ENCODE measurements at places on chromosomes 3 and 15. TPM values are rescaled to one million over a fixed set of nuclear protein-coding genes. Genes with fewer than 3 reads are reported as not detected.

CHRNA7 gene
- total RNA-seq, result 2.7 TPM

GRCh38 chr15:70856177-70856883, 2.4 kb upstream of the LARP6 start:
- DNase-seq, result no peak

GRCh38 chr15:39127925-39128617, 452.8 kb upstream of the THBS1 start:
- peak; percentile 98 for DNase-seq

DNA sequence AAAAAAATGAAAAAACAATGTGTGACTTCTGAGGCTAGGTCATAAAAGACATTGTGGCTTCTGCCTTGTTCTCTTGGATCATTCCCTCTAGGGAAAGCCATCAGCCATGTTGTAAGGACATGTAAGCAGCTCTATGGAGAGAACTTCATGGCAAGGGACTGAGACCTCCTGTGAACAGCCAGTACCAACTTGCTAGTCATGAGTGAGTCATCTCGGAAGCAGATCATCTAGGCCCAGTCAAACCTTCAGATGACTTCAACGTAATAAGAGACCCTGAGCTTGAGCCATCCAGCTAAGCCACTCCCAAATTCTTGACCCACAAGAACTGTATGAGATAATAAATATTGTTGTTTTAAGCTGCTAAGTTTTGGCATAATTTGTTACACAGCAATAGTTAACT, 4.9 kb downstream of the MON1A start:
- DNase-seq, result peak; percentile 23

- peak; percentile 93 for DNase-seq
Measured at GRCh38 chr3:149480326-149481017, 6.0 kb downstream of the TM4SF4 start.

GRCh38 chr3:186643493-186643892, 3.3 kb downstream of the FETUB start:
- DNase-seq, result no peak

GRCh38 chr3:195889870-195890295, 18.5 kb downstream of the TNK2 start:
- DNase-seq, result no peak

DNA sequence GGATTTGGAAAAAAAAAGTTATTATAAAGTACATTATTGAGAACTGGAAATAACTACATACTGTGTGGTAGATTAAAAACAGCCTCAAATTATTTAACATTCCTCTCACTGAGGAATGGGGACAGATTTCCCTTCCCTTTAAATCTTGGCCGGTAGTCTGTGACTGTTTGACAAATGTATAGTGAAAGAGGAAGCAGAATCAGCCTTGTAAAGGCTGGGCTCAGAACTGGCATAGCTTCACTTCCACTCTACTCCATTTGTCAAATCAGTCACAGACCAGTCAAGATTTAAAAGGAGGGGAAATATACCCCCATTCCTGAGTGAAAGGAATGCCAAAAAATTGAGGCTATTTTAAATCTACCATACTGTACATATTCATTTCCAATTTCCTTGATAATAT, 18.2 kb upstream of the B4GALT4 start:
- no peak for DNase-seq

DNA sequence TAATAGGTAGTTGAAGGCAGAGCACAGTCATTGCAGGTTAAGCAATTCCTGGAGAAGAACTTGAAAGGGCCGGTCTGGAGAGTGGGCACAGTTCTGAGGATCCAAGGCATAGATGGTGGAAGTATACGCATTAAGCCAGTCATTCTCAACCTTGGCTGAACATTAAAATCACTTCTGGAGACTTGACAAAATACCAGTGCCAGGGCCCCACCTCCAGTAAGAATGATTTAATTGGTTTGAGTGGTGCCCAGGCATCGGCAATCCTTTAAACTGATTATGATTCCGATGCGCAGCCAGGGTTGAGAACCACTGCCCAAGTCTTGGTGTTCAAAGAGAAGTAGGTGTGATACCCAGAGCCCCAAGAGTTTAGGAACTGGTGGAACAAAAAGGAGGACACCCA, 6.9 kb upstream of the HOMER2 start:
- no peak for DNase-seq

DNA sequence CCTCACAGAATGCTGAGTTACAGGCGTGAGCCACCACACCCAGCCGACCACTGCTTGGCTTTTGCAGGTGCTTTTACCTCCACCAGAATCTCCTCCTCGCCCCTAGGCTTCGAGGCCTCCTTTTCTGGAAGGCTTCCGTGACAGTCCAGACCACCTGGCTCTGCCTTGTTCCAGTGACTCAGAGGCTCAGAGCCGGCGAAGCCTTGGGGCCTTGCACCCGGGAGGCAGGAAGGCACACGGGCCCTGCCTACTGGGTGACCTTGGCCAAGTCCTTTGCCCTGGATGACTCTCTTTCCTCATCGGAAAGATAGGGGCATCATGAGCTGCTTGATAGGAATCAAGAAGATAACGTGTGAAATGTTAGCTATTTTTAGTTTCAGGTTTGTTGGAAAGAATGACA, 31.3 kb upstream of the FURIN start:
- no peak for DNase-seq

- DNase-seq, result no peak
Measured at GRCh38 chr15:84781495-84781894, 33.1 kb downstream of the ZNF592 start.

DNA sequence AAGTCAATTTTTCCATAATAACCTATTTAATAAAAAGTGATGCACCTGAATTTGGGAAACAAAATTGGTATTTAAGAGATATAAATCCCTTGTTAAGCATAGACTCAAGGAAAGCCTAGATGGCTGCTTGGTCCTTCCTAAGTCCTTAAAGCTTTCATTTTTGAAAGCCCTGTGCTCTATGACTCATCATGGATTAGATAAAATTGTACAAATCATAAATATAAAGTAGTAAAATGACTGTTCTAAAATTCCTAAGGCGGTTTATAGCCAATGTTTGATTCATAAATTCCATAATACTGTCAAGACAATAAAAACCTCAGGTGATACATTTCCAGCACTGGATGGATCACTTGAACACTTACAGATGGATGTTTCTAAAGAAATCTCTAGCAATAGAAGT, 730.8 kb upstream of the EPHA6 start:
- no peak for DNase-seq

GRCh38 chr3:109923431-109923830, 586.1 kb upstream of the DPPA4 start:
- no peak for DNase-seq

SNURF gene
- 9.4 TPM for total RNA-seq

- no peak for DNase-seq
Measured at GRCh38 chr3:177523872-177524438, 326.7 kb upstream of the TBL1XR1 start.

DNA sequence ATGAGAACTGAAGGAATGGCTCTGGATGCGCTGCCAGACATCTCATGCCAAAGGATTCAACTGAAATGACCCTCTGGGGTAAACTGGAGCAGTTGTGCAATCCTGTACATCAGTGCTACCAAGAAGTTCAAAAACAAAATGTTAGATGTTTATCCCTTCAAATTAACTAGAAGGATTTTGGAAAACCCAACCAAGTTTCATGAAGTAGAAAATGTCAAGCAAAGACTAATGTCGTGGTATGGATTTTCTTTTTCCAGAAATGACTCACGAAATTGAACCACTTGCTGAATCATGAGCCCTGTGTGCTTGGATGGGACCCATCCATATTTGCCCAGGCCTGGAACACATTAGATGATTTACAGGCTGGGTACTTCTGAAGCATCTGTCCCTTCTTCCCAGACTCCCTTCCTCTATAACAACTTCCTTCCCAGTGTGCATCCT, 101.6 kb downstream of the LRTM1 start:
- DNase-seq, result no peak

CCR9 gene
- total RNA-seq, result not detected

- no peak for DNase-seq
Measured at GRCh38 chr3:21944251-21944650, 193.2 kb upstream of the ZNF385D start.

DNA sequence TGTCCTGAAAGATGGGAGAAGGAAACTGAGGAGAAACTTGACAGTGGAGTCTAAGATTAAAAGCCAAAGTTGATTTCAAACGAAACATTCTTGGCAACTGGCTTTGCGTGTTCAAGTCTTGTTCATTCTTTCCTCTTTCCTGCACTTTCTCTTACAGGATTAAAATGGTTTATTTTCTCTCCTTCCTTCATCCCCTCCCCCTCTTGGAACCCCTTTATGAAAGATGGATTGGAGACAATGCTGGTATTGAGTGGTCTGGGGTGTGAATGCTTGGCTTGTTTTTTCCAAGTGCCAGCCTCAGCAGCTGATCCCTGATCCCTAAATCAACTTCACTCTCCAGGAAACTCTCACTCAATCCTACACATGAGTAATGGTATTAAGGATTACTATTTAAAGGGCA, 703 bp upstream of the LSAMP start:
- no peak for DNase-seq

GRCh38 chr15:78018946-78019644, 58.4 kb downstream of the TBC1D2B start:
- DNase-seq, result no peak

GOLGA6L4 gene
- total RNA-seq, result 7.5 TPM

DNA sequence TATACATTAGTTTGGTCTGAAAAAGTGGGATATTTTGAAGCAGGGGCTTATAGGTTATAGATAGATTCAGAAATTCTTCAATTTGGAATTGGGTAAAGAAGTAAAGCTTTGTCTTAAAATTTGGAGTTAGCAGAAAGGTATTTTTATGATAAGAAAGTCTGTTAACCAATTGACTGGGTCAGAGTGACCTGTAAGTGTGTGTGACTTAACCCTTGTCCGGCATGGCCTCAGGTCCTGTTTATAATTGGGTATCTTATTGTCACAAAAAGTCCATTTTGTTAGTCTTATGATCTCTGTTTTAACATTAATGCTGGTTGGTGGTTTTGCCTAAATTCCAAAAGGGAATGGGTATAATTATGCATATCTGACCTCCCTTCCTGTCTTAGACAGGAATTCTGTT, 444.2 kb upstream of the NAALADL2 start:
- DNase-seq, result no peak

GRCh38 chr15:60370105-60370868, 27.5 kb downstream of the ANXA2 start:
- DNase-seq, result peak; percentile 100

EPB42 gene
- not detected for total RNA-seq

DNA sequence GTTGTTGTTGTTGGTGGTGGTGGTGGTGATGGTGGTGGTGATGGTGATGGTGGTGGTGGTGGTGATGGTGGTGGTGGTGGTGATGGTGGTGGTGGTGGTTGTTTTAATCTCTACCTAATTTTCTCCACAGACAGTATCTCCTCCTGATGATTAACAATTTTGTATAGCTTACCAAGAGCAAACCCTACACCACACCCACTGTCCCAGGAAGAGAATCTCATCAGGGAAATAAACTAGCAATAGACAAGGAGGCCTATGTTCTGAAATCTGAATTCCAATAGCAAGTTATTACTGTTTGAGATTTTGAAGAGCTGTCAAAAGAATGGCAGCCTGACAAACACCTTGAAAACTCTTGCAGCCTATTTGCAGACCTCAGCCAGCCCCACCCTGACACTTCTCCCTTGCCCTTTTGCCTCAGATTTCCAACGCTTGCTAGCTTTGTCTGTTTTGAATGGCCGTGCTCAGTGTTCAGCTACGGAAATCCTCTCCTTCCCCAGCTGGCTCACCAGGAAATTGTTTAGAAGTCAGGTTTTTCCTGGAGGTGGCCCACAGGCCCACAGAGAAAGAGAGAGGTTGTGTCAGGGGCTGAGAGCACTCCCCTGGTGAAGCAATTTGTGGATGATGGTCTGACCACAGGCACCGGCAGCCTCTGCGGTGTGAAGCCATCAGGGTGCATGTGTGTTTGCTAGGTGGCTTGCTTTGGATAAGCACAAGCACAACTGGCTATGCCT, 101.6 kb downstream of the MAGI1 start:
- DNase-seq, result peak; percentile 82

- no peak for DNase-seq
Measured at GRCh38 chr3:87288446-87288845, 12.1 kb upstream of the POU1F1 start.

DNA sequence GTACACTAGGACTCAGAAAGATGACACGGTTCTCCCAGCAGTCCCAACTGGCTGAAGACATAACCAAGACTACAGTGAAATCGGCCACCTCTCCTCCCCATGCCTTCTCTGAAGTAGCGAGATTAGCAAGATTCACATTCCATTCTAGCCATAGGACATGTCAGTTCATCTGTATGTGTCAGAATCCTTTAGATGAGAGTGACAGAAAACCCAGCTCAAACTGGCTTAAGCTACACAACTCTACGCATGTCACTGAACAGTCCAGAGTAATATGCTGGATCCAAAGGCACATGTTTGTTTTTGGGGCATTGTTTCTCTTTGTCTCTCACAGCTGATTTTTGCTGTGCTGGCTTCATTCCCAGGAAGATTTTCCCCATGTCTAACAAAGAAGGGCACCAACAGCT, 75.8 kb downstream of the RARB start:
- DNase-seq, result peak; percentile 50

DNA sequence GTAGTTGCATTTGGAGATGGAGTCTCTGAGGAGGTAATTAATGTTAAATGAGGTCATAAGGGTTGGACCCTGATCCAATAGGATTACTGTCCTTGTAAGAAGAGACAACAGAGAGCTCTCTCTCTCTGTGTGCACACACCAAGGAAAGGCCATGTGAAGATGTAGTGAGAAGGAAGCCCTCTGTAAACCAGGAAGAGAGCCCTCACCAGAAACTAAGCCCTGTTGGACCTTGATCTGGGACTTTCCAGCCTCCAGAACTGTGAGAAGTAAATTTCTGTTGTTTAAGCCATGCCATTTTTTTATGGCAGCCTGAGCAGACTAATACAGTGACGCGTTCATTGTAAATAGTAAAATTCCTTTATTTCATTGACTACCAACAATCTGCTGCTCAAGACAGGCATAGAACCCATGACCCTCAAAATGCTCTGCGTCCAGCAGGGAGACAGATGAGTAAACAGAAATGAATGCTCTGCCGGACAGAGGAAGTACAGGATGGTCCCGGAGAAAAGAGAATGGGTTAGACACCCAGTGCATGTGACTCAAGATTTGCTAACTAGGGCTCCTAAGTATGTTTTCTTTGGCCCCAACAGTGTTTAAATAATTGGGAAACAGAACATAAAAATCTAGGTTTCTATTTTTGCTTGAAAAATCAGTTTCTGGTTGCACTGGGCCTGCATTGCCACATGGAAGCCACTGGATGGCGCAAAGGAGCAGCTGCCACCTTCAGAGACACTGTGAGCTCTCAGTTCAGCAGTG, 37.9 kb upstream of the TNFAIP8L3 start:
- DNase-seq, result peak; percentile 97

Data from endothelial cell of umbilical vein (primary cell).